ENCODE measurements at places on chromosomes 11 and 22.

- peak; percentile 76 for DNase-seq
Observed at GRCh38 chr22:39471381-39472141, 14.7 kb downstream of the MGAT3 start.

DNA sequence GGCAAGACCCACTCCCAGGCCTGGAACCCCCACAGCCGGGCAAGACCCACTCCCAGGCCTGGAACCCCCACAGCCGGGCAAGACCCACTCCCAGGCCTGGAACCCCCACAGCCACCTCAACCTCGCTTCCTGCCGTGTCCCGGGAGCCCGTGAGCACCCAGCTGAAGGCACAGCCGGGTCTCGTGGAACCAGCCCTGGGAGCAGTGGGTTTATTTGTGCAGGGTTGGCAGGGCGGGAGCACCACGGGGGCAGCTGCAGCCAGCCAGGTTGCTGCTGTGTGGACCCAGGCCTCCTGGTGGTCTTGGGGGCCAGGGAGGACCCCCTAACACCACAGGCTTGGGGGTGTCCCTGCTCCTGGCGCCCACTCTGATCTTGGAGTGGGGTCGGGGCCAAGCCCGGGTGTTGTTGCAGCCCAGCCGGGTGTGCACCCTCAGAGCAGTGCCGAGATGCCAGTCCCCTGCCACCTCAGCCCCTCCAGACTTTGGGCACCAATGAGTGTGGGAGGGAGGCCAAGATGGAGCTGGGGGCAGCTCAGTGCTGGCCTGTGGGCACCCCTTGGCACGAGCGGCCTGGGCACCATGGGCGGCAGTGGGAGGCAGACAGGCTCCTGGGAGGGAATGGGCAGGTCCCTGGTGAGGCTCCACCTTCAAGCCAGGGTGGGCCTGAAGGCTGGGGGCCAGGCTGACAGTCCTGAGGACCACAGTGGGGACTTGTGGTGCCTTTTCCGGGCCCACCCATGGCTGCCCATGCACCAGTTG is 8.2 kb upstream of the PKP3 start:
- no peak for DNase-seq

DNA sequence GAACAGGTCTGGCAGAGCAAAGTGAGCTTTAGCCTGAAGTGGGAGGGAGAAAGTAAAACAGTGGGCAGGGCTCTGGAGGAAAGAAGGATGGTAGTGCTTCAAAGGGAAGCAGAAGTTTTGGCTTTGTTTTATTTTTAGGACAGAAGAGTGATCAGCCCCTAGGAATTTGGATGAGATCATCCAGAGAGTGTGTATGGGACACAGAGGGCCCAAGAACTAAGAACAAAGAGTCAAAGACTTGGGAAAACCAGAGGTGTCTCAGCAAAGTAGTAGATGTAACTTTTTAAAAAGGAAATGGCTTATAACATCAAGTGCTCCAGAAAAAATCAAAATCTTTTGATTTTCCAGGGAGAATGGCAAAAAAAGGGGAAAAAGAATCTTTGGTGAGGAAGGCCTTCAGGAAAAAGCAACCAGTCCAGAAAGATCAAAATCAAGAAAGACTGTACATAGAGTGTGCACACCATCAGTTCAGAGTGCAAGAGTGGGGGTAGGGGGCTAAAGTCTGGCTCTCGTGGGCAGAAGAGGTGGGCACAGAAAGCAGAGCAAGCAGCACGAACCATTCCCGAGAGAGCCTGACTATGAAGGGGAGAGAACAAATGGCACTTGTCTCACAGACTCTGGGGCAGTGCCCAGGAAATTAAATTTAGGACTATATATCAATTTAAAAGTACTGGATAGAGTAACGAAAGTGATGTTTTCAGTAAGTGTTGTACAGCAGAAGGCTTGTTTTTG is 30.0 kb downstream of the MAPK1 start:
- peak; percentile 90 for DNase-seq

DNA sequence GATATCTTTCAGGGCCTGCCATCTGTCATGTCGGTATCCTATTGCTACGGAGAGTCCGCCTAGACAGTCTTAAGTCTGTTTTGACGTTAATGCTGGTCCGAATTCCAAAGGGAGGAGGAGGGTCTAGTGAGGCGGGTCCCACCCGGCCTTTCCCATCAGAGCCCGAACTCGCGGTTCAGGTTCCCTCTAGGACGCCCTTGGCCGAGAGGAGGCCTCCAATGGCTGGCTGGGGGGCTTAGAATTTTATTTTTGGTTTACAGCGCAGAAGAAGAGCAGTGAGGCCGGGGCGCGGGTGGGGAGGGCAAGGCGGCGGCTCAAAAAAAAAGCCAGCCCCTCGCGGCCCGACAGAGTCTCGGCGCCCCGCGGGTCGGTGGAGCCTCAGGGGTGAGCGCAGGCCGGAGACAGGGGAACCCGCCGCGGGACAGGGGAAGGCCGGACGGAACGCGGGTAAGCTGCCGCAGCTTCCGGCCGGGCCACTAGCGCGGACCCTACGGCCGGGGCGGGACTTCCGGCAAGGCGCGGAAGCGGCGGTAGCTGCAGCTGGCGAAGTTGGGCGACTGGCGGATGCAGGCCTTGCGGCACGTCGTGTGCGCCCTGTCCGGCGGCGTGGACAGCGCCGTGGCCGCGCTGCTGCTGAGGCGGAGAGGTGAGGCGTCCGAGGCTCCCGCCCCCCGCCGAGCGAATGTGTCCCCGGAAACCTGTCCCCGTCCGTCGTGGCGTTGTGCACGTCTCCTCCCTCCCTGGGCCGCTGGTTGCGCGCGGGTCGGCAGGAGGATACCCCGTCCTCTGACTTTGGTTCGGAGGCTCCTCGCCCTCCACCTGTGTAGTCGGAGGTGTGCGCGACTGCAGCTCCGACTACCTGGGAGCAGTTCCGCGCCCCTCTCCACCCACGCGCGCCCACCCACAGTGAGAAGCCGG is at the start of gene TRMU:
Gene TRMU, plus strand, starts transcription at position 514 of the 918 bp plus-strand sequence. Its CDS starts 51 bp downstream, at position 565.
- peak; percentile 88 for DNase-seq

DNA sequence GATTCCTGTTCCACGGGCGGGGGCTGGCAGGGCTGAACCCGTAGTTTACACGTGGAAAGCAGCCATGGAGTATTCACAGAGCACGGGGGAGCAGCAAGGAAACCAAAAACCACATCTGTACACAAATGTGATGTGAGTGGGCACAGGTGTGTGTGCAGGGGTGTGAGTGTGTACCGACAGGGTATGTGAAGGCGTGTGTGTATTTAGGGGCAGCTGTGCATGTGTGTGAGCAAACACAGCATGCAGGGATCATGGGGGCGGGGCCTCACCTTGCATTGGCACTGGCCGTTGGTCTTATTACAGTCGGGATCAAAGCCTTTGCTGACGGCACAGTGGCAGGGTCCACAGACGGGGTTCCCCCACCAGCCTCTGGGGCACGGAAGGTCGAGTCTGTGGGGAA is 58.4 kb downstream of the TRMU start:
- DNase-seq = no peak

- DNase-seq = no peak
Observed at GRCh38 chr22:36573815-36574363, 44.9 kb upstream of the EIF3D start.

DNA sequence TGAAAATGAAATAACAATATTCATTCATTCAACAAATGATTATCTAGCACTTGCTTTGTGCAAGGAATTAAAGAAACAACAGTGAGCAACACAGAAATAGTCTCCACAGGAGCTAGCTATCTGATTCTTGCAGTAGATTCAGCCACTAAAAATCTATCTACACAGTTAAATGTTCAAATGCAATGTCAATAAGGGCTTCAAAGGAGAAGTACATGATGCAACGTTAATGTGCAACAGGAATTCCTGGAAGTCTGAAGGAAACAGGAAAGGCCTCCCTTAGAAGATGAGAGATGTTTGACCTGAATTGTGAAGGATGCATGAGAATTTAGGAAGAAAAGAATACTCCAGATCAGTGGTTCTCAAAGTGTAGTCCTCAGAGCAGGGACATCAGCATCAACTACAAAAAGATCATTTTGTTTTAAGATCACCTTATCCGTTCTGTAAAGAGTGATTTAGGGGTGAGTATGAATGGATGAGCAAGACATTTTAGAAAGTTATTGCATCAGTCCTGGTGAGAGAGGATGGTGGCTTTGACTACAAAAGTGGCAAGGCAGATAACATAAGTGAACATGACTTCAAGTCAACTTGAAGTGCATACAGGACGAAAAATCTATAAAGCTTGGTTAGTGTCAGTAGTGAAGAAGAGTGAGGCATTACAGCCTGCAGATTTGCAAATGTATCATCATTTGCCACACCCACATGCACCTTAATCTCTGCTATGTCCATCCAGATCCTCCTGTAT is 96.0 kb downstream of the ETS1 start:
- DNase-seq = no peak

GRCh38 chr22:46374663-46375474 is 39.4 kb downstream of the TRMU start:
- DNase-seq = no peak

DNA sequence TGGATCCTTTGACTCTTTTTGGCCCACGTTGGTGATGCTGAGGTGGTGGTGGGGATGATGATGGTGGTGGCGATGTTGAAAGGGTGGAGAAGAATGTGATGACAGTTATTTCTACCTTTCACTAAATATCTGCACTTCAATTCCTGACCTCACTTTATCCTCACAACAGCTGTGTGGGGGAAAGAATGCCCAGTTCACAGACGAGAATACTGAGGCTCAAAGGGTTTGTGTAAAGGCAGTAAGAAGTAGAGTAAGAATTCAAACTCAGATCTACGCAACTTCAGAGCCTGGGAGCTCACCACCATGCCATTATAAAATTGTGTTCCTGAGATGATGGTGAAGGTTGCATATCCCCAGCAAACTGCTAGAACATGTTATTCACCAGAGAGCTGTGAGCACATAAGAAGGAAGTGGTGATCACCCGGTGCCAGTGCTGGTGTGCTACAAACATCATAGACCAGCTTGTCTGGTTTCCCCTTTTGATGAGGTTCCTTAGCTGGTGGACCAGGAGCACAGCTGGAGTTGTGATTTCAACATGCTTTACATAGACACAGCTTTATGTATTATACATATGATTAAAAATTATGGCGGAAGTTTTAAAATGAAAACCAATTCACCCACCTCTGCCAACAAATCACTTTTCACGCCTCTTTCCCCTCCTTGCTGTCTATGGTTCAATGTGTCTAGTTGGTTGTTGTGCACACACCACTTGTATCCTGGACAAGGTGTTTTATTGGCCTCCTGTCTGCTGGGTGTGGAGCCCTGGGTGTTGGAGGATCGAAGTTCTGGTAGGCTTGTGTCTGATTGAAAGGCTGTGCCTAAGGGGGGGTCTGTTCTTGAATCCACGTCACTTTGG is 6.2 kb downstream of the ST14 start:
- no peak for DNase-seq

DNA sequence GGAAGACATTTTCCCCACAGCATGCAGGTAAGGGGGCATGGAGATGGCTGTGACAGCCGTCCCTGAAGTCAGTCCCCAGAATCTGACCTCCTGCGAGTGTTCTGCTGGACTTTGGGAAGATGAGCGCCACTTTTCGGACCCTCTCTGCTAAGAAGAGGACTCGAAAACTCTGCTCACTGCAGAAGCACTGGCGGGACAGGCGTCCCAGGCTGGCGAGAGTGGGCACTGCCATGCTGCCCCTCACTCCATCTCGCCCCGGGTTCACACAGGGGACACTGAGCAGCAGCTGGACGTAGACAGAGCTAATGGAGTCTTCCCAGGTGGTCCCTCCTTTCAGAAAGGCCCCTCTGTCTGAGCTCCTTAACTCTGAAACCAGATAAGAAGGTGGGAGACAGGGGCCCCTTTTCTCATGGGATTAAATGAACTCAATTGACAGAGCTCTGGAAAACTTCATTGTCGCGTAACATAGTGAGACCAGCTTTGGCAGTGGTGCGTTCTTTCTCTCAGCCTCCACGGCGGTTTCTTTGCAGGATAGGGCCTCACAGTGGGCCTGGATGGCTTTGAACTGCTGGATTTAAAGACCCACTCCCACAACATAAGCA is 4.8 kb downstream of the ADAMTS8 start:
- DNase-seq = no peak

- DNase-seq = no peak
Observed at GRCh38 chr11:1565173-1565903, 6.7 kb downstream of the DUSP8 start.

DNA sequence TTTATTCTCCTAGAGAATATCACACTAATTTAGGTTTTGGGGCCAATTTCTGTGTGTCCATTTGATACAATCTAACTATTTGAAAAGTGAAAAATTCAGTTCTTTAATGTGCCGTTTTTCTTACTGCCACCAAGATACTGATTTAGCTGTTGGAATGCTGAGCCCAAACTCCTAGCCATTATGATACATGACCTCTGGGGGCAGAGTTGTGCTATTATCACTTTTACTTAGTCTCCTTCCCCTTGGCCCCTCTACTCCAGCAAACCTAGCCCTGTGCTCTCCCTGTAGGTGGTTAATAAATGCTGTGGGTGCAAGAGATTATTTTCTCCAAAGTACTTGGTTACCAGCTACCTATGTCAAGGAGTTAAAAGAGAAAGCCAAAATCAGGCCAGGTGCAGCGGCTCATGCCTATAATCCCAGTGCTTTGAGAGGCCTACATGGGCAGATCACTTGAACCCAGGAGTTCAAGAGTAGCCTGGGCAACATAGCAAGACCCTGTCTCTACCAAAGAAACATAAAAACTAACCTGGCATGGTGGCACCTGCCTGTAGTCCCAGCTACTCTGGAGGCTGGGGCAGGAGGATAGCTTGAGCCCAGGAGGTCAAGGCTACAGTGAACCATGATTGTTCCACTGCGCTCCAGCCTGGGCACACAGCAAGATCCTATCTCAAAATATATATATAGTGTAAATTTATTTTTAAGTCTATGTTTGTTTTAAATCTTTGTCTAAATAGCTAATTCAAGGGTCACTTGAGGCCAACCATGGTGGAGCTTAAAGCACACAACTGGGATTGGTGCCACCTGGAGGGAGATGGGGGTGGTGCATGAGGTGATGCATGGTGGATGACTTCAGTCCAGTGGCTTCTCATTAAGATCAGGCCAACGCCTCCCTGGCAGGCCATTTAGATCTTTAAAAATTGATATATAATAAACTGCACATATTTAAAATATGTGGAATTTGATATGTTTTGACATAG is 193.2 kb upstream of the PLET1 start:
- peak; percentile 24 for DNase-seq

Data from mesenchymal stem cell (in vitro differentiated cells and primary cell).